ENCODE measurements at places on chromosomes 1 and 21.

DNA sequence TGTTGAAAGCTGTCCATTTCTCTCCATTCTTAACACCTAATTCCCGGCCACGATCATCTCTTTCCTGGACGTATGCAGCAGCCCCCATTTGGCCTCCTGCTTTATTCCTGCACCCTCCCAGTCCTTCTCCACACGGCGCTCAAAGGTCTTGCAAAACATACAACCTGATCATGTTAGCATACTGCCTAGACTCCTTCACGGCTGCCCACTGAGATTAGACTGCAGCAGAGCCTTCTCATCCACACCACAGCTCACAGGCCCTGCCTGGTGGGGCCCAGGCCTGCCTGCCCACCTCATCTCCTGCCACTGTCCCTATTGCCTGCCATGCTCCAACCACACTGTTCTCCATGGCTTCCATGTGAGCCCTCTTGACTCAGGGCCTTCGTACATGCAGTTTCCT is 2.7 kb downstream of the GOLT1A start:
- DNase-seq, result no peak

DNA sequence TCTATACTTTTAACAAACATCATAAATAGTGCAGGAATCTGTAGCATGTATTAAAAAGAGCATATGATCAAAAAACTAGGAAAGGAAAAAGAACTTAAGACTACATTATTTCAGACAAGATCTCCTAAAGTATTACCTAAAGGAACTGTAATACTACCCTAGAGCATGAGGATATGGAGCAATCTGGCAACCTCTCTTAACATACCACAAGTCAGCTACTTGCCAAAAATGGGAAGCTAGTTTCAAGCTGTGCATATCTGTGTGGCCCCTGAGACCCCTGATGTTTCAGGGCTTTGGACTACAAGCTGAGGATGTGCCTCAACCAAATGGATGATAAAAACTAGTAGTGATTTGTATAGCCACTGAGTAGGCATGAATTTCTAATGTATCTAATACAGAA is 525.6 kb downstream of the PTBP2 start:
- DNase-seq, result no peak

- no peak for DNase-seq
Observed at GRCh38 chr21:41763398-41763931, 3.4 kb downstream of the RIPK4 start.

- no peak for DNase-seq
Observed at GRCh38 chr1:117747605-117748004, 141.8 kb downstream of the TENT5C start.

DNA sequence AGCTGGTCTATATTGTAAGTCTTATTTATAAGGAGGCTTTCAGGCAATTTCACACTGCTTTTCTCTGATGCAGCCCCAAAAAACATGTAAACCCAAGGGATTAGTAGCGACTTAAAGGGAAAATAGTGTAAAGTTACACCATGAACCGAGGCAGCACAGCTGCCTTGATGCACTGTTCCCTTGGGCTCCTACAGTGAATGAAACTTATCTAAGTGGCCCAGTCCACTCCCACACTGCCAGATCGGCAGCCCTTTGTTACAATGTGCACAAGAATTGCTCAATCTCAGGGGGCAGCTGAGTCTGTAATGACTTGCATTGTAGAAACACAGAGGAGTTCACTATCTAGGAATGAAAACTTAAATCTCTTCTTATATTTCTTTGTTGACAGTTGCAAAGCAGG is 120.8 kb upstream of the ADGRL2 start:
- no peak for DNase-seq

GRCh38 chr1:114746450-114747121 is 11.2 kb downstream of the CSDE1 start:
- no peak for DNase-seq

DNA sequence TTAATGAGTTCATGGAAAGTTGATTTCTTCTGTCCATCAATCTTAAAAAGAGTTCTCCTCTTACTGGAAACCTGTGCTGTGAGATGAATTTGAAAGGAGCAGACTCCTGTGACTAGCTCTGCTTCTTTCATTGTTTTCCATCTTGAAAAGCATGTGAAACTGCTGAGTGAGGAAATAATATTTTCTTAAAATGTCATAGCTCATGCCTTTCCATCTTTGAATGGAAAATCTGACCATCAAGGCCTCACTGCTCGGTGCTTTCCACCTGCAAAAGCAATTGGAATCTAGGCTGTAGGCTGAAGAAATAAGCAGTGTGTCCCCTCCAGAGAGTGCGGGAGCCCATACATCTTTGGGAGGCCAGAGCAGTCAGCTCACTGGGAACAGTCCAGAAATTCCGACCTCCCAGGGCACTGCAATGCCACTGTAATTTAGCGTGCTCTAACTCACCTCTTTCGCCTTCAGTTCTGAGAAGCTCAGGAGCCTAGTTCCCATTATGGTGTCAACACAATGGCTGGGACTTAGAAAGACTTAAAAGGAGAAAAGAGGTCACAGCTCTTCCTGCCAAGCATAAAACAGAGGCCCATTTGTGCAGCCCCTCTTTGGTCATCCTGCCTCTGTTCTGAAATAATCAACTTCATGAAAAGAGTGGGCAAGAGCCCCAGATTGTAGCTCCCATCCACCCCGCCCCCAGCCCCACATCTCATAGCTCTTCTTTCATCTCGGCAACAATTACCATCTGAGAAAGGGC is 50.4 kb upstream of the F3 start:
- no peak for DNase-seq

- no peak for DNase-seq
Observed at GRCh38 chr1:86499987-86500593, 31.4 kb downstream of the CLCA1 start.

- no peak for DNase-seq
Observed at GRCh38 chr1:22729912-22730311, 19.3 kb downstream of the EPHB2 start.

DNA sequence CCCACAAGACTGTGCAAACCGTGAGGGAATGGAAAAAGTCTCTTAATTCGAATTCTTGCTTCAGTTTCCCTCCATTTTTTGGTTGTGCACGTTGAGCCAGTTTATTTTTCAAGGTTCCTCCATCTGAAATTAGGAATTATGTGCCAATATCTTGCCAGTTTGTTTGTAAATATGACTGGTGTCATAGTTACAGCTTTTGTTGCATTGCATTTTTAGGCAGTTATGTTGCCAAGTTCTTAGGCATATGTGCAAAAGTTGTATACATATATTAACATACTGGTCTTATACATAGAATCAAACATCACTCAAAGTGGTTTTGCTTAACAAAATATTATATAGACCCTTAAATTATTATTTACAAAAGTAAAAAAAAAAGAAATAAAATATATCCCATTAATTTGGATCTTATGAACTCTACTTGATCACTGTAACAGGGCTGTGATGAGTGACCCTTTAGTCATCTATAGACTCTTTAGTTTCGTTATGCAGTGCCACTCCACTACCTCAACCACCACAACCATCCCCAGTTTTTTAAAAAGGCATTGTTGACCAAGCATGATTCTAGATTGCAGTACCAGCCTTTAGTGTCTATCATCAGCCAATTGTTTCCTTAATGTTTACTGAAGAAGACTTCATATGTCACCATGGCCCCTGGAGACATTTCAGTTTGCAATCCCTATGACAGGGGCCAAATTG is 20.9 kb upstream of the DYNLT5 start:
- DNase-seq, result no peak
